ENCODE measurements at places on chromosomes 2 and 18.

DNA sequence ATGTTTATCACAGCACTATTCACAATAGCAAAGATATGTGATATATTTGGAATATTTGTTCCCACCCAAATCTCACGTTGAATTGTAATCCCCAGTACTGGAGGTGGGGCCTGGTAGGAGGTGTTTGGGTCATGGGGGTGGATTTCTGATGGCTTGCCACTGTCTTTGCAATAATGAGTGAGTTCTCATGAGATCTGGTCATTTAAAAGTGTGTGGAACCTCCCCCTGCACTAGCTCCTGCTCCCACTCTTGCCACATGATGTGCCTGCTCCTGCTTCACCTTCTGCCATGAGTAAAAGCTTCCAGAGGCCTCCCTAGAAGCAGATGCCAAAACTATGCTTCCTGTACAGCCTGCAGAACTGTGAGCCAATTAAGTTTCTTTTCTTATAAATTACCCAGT lies 72.2 kb upstream of the DYNC1I2 start:
- DNase-seq, result no peak

DNA sequence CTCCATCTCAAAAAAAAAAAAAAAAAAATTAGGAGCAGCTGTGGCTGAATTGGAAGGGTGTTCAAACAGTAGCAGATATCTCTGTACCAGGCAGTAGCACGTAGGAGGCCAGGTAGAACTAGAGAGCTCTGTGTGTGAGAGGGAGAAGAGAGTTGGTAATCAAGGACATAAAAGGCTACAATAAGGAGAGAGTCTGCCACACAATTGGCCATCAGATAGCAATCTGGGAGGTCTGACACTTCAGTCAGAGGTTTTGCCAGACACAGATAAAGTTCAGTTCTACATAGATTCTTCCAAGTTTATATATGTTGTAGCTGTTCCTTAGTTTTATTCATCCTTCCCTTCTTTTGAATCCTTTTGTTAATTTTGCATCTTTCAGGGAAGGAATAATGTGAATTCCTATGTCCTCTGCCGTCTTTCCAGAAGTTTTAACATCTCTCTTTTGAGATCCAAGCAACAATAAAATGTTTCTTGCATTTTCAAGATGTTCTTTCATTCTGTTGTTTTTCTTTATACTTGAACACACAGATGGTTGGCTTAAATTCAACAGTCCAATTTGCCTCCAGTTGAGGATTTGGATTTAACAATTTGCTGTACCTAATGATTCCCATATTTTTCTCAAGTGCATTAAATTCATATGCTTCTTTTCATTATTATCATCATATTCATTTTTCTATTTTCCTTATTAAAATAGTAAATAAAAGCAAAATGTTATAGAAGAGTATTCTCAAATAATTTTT lies 600.3 kb upstream of the GCFC2 start:
- peak; percentile 78 for DNase-seq

DNA sequence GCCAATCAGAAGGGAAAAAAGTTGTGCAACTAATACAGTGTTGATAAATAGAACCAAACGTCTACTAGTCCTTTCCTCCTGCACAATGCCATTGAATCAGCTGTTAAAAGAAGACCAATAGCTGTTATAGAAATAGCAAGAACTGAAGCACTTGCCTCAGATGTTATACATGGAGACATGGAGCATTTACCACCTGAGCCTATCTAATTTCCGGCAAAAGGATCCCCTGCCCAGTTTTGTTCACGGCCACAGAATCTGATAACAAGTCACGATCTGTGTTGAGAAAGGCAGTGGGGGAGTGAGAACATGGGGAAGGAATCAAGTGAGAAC lies 285.4 kb downstream of the ZEB2 start:
- no peak for DNase-seq

GRCh38 chr18:37456873-37457272 lies 108.7 kb downstream of the CELF4 start:
- DNase-seq, result no peak

- DNase-seq, result no peak
Measured at GRCh38 chr2:101812226-101812625, 114.7 kb downstream of the MAP4K4 start.

GRCh38 chr2:22153931-22154613 lies 1030.3 kb downstream of the TDRD15 start:
- DNase-seq, result no peak

- no peak for DNase-seq
Measured at GRCh38 chr18:79943608-79944125, 7.8 kb downstream of the SLC66A2 start.

GRCh38 chr18:34467058-34467457 lies 242.3 kb upstream of the NOL4 start:
- DNase-seq, result no peak

- no peak for DNase-seq
Measured at GRCh38 chr2:16034975-16035746, 94.8 kb downstream of the MYCN start.

GRCh38 chr2:88885275-88885674 lies 193.8 kb downstream of the RPIA start:
- no peak for DNase-seq

GRCh38 chr2:174051741-174052583 lies 86.8 kb upstream of the SP3 start:
- DNase-seq, result peak; percentile 84

GRCh38 chr2:14120376-14120775 lies 512.1 kb upstream of the LRATD1 start:
- DNase-seq, result no peak

GRCh38 chr2:12014088-12014960 lies 267.9 kb downstream of the LPIN1 start:
- DNase-seq, result peak; percentile 36

GRCh38 chr2:96977631-96978195 lies 8.7 kb downstream of the FAM178B start:
- peak; percentile 54 for DNase-seq

GRCh38 chr2:101956465-101957438 lies 35.0 kb upstream of the IL1R2 start:
- no peak for DNase-seq

DNA sequence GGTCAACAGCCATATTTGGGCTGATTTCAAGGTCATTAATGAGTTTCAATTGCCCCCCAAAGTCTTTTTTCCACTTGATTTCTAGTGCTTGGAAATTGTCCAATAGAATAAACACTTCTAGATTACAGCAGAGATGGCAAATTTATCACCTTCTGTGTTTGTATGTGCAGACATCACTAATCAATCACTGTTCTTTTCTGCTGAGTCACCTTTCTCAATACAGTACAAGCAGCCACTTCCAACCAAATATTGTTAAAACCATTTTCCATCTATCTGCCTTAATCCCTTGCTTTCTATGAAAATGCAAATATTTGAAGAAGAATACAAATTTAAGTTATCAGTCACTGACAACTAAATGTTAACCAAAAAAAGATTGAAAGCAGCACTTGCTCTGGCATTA lies 40.2 kb upstream of the ZNF521 start:
- DNase-seq, result no peak

DNA sequence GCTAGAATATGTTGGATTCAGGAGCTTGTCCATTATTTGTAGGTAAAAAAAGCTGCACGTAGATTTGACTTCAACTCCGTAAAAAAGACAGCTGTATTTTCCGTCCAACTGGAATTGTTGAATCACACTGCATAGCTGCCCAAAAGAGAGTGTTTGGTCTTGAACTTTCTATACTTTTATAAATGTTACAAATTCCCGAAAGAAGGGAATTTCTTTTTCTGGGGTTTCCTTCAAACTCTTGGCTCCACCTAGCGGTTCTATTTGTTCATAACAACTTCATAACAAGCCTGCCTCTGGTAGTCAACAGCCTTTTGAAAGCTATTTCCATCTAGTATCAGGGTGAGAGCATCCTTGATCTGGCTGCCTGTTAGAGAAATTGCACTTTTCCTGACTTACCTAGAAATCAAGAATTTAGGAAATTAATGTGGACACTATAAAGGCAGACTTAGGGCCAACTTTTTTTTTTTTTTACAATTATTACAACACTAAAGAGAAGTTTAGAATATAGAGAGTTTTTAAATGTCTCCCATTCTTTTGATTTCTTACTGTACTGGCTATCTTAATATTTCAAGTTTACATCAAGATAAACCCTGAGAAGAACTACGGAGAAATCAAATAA lies 48.1 kb downstream of the TMEM185B start:
- peak; percentile 89 for DNase-seq

GRCh38 chr2:149004836-149005235 lies 33.7 kb upstream of the LYPD6B start:
- no peak for DNase-seq

- DNase-seq, result no peak
Measured at GRCh38 chr2:221608442-221608841, 36.3 kb upstream of the EPHA4 start.

- DNase-seq, result no peak
Measured at GRCh38 chr2:207330912-207331311, 165.2 kb upstream of the KLF7 start.

GRCh38 chr18:46338205-46338604 lies 234.0 kb downstream of the HAUS1 start:
- DNase-seq, result peak; percentile 70

DNA sequence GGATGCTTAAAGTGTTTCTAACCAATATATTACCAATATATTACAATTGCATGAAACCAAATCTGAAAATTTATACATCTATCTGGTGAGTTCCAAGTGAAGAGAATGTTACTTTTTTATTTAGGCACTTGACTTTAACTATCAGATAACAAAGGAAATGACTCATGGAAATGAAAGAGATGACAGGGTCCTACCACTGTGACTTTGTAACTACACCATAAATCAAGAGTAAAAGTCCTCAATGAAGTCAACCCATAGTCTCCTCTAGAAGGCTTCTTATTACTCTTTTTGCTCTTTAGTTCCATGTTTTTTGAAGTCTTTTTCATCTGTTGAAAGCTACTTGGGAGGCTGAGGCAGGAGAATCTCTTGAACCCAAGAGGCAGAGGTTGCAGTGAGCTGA lies 545.0 kb upstream of the PIK3C3 start:
- no peak for DNase-seq

- DNase-seq, result no peak
Measured at GRCh38 chr2:241970716-241971115, 101.2 kb downstream of the RTP5 start.

GRCh38 chr2:95071856-95072255 lies 46.3 kb downstream of the MAL start:
- DNase-seq, result no peak

DNA sequence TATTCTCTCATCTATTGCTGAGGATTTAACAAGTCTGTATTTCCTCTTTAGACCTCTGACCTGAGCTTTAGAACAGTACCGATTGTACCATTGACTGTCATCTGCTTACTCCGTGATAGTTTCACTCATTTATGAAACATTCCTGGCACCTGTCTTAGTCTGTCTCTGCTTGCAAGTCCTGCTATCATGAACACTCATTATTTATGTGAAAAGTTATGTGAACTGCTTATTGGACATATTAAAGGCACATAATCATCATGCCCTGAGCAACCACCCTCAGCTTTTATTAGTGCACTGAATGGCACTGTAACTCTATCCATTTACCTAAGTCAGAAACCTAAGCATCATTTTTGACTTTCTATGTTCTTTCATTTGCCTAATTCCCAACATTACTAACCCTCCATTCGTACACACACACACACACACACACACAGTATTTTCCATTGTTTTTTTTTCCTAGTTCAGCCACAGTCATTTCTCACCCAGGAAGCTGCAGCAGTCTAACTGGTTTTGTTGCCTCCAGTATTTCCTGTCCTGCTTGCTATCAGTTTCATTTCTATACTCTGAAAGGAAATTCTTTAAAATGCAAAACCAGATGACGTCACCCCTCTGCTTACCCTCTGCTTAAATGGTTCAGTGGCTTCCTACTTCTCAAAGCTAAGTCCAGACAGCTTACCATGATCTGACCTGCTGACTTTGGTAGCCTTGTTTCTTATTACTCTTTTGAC lies 146.1 kb downstream of the HAUS1 start:
- DNase-seq, result peak; percentile 63

DNA sequence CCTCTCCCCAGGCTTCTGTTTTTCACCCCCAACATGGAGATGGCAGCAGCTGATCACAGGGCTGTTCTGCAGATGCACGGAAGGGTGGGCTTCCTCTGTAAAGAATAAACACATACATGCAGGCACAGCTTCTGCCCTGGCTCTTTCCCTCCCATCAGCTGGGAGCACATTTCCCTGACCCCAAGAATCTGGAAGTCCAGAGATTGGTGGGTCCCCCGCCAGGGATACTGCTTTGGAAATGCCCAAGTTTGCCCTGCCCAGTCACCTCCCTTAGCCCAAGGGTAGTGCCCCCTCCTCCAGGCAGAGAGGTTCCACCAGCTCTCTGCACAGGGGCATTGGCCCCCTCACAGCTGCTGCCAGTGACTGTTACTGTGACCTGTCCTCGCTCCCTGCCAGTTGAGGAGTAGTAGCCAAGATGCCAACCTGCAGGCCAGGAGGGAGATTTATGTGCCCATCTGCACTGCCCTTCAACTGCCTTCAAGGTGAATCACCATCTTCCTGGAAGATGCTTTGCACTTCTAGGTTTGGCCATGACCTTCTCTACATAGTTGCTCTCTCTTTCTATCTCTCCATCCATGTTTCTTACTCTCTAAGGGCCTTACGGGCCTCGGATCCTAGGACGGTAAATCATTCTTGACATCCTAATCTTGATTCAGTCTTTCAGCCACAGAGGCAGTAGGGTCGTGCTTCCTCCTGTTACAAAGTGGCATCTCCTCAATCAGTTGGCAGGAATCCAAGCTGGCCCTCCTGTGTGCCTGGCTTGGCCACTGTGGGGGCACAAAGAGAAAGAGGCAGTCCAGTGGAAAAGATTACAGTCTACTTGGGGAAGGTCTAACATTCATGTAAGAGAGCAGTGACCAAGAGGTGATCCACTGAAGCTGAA lies 121.8 kb downstream of the CTIF start:
- DNase-seq, result no peak

DNA sequence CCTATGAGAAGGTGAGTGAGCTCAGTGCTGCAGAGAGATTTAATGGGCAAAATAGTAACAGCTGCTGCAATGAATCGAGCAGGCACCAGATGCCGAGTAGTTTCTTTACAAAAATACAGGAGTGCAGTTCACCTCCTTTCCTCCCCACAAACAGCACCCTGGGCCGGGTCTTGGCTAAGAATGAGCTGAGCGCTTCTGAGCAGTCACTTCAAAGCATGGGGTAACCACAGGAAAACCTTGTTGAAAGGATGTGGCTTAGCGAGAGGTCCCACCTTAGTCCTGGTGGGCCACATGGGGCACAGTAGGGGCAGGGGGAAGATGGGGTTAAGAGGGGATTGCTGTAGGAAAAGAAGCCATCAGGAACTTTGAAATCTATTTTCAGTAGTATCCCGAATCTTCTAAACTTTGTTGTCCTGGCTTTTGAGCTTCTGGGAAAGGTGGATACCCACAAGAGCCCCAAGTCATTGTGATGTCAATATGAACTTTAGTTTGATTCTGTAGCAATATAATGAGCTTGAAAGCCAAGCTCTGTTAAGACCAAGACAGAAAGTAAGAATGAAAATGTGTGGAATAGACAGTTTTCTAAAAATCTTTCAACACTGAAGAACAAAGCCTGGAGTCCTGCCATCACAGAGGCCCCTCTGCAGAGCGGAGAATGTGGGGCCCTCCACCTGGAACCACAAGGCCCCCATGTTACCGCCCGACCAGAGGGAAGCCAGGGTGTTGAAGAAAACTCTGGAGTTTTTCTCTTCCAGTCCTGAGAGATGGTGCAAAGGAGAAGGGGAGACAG lies 101.0 kb upstream of the ZNF236 start:
- DNase-seq, result no peak
